ENCODE measurements at places on chromosomes 3 and 15.

DNA sequence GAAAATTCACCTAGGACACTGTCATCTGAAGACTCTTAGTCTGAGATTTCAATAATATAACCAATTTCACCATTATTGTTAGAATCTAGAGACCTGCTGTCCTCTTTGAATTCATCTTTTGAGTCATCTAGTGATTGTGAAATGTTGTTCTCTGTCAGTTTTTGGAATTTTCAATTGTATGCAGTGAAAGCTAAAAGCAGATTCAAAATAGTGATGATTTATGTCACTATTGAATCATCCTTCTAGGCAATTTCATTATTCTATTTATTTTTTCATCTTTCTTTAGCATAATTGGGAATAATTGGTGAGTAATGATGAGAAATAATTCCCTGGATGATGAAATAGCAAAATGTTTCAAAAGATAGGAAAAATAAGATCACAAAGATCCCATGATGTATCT lies 101.7 kb upstream of the EIF1B start:
- DNase-seq = no peak

DNA sequence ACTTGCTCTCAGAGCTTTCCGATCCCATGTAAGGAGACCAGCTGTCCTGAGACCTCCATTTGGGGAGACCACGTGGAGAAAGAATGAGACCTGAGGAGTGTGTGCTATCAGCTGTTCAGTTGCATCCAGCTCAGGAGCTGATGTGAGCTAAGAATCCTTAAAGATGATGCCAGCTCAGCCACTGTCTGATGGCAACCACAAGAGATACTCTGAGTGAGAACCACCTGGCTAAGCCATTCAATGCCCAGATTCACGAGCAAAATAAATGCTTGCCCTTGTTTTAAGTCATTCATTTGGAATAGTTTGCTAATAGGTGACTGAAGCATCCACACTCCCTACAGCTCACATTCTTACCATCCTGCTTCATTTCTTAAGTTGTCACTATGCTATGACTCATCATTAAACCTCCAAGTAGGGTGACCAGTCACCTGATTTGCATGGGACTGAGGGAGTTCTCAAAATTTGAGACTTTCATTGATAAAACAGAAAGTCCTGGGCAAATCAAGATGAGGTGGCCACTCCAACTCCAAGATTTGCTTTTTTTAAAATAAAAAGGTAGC lies 56.4 kb downstream of the SPTSSB start:
- DNase-seq = no peak

DNA sequence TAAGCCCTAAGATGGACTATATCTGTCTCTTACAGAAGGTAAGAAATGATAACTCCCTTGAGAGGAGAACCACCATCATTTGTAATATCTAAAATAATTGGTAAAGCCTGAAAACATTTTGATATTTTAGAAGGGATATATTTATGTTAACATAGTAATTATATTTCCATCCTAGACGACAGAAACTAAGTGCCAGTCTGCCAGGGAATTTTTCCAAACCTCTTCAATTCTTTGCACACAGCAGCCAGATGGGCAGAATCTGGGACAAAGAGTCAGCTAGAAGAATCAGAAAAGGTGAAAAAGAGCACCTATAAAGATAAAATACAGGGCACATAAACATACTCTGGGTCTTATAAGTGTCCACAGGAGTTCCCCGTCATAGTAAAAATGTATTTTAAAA lies 70.0 kb upstream of the CBLB start:
- no peak for DNase-seq

DNA sequence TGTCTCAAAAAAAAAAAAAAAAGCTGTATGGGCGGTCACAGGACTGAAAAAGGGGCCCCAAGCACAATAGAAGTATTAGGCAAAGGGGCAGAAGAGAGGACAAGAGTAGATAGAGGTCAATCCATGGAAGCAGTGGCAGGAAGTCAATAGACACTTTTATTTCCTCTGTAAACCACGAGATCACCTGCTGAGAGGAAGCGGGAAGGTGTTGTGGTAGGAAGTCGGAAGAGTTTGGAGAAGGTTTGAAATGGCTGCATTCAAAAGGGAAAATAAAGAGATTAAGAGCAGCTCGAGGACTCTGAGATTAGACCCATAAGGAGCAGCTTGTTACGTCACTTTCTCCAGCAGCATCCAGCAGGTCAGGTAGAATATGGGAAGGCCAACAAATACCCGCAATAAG lies 14.2 kb upstream of the ZNF148 start:
- no peak for DNase-seq

GRCh38 chr3:105365081-105365390 lies 1.7 kb upstream of the ALCAM start:
- no peak for DNase-seq

- no peak for DNase-seq
Measured at GRCh38 chr3:135106445-135106844, 311.4 kb downstream of the EPHB1 start.

GRCh38 chr3:173660645-173661299 lies 263.2 kb downstream of the NLGN1 start:
- DNase-seq = no peak

DNA sequence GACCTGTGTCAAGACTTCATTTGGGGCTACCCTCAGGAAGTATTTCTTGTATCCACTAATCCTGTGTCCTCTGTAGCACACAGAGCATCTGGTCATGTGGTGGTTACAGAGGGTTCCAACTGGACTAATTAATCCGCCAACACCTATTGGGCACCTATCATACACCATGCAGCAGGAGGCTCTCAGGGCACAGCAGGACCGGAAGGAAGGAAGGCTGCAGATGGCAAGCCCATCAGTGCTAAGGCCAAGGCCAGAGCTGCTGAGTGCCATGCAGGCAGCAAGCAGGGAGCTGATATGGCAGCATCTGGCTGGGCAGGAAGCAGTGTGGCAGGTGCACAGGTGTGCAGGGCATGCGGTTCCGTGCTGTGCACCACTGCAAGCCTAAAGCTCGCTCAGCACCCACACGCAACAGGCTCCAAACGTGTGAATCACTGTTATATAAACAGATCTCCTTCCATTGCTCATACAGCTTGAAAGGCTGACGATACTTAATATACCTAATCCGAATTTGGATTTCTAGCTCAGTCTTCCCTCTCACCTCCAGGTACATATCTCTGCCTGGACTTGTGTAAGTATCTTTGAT lies 64.4 kb upstream of the SNRPA1 start:
- no peak for DNase-seq

- no peak for DNase-seq
Measured at GRCh38 chr3:128356822-128357221, 109.9 kb downstream of the DNAJB8 start.

- no peak for DNase-seq
Measured at GRCh38 chr3:197802779-197803459, 11.9 kb downstream of the LRCH3 start.

DNA sequence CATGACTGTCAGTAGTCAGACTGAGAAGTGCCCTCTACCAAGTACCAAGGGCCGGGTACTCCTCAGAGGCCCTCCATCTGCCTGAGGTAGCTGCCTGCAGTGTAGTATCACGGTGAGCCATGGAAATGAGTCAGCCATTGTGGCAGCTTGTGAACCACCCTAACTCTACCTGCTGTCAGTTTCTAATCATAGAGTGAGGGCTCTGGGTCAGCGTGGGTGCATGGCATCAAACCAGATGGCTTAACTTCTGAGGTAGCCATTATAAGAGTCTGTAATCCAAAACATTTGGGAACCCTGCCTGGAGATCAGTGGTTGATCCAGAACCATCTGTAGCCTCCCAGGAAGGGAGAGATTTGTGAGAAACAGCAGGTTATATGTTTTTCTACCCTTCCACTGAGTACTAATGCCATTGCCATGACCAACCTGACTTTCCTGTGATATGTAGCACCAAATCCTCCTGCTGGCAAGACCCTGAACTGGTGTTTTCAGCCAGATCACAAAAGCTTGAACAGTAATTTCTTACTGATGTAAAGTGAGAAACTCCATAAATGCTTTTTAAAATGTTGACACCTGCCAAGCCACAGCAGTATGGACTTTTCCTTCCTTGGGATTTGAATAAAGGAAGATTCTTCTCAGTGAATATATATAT lies 38.9 kb downstream of the ABHD2 start:
- no peak for DNase-seq

DNA sequence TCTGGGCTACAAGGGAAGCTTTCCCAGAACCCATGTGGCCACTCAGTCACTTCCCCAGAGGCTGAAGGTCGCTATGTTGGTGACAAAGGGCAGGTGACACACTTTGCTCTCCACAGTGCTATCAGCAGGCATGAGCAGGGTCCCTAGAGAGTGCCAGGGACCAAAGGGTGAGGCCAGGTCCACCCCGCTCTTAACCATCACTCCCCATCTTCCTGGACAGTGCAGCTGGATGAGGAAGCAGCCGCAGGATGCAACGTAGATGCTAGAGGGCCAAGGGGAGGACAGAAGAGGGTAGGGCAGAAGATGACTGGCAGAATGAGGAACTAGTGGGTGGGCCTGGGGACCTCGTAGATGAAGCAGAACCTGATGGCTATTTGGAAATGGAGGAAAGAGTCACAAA lies 13.6 kb upstream of the LTF start:
- DNase-seq = no peak

DNA sequence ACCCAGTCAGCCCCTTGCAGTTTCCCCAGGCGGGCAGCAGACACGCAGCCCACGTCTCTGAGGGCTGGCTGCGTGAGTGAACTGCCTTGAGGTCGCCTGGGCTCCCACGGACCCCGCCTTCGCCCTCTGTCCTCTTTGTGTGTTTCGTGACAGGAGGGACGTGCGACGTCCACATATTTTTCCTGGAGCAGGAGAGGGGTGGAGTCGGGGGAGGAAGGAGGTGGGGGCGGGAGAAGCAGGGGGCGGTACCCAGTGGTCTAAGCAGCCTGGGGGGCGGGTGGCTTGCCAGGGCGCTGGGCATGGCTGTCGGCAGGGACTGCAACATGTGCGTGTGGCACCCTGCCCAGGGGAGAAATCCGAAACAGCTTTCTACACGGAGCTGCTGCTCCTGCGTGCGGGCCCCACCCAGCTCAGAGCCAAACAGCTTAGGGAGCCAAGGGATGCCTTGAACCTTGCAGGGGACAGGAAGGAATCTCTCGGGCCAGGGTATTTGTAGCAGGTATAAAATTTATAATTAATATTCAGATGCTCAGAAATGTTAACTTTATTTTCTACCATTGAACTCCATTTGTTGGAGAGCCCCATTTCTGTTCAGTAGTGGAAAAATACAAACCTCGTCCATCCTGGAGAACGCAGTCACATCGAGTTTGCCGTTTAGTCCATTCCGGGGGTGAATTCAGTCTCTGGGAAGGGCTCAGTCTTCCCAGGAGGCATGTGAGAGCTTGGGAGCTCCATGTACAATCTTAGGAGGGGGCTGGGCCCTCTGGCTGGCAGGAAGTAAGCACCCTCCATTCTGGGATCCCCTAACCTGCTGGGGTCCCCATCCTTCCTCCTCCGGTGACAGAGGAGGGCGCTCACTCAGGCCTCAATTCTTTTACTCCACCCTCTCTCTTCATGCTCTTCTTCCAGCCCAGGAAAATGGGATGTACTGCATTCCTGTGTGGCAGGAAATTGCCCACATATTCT lies 79.1 kb upstream of the MEF2A start:
- DNase-seq = no peak

GRCh38 chr3:13025090-13025489 lies 48.1 kb downstream of the IQSEC1 start:
- no peak for DNase-seq

- DNase-seq = no peak
Measured at GRCh38 chr3:22474706-22475445, 723.9 kb upstream of the ZNF385D start.

- DNase-seq = no peak
Measured at GRCh38 chr15:46502667-46503066, 867.8 kb downstream of the SQOR start.

GRCh38 chr3:181212271-181212670 lies 222.7 kb upstream of the DNAJC19 start:
- no peak for DNase-seq

DNA sequence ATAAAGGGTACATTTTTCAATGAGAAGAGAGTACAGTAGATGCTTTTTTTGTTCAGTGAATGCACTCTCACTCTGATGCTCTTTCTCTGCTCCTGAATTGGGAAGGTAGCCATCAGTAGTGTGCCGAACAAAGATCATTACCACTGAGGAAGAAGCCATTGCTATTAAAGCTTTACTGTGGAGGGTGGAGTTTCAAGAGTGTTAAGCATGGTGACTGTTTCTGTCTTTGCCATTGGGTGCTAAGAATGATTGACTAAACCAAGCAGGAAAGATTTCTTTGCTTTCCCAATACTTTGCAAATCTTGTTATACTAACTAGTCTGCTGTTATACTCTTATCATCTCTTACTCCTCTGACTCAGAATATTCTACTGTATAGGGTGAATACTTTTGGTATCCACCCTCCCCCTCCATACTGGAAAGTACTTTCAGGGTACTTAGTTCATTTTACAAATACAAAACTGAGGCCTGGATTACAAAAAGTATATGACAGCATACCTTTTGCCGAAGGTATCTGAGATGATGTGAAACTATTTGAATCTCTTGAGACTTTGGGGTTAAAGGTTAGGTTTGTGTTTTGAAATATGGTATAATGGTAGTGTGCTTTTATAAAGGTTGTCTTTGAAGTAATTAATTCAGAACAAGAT lies 1.7 kb downstream of the RAB11A start:
- DNase-seq = no peak

DNA sequence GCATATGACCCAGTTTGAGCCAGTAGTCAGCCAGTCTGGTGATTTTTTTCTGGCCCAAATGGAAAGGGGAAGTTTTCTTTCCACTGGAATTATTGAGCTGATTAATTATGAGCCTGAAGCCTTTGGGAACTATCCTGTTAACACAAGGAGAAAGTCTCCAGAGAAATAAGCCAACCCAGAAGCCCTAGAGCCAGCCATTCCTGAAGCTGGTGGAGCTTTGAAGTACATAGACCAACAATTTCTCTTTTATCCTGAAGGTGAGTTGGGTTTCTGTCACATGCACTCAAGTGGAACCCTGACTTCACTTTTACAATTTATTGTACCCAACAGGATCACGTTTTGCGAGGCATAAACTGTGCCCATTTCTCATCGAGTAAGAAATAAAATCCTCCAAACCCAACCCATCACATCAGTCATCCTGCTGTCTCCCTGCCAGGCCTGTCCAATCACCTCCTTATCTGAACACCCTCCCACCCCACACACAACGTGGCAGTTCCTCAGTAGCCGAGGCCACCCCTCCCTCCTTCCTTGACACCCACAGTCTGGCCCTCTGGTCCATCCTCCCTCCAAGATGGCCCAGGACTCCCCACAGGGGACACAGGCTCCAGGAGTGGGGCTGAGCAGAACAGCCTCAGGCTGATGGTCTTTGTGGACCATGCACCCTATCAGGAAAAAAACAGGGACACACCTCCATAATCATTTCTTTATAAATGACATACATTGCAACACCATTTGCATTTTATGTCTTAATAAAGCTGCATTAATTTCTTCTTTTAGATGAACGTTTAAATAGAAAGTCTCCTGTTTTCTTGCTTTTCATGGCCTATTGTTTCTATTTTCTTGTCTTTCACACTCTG lies 55.7 kb upstream of the GATA2 start:
- DNase-seq = peak; percentile 46

DNA sequence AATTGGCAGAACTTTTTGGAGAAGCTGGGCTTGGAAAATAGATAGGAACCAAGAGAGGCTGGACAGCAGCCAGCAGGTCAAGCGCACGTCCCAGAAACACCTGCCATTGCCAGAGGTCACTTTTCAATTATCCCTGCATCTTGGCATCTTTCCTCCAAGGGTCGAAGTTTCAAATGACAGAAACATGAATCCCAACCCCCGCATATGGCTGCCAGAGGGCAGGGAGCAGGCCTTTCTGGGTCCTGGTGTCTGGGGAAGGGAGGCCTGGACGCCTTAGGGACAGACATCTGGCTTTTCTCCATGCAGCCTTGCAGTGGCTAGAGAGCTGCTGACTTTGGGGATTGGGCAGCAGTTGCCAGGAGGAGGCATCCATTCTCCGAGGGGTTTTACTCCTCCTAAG lies 164.5 kb upstream of the TPM1 start:
- DNase-seq = no peak
